ENCODE measurements at places on chromosomes 13 and 19.
A peak's percentile ranks its signal among the peaks of the same experiment; 100 is the strongest.

DNA sequence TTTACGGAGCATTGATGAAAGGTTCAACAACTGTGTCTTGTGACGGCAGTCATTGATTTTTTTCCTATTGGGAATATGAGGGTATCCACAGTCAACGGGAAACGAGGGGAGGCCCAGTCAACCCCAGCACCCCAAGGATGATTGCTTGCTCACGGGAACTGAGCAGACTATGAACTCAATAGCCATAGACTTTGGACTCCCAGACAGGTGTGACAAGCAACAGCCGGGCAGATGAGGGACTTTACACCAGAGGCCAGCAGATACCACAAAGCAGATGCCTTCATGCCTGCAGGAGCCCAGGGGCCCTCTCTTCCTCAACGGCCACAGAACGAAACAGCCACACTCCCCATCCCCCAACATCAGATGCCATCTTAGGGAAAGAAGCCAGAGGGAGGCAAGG, 80.3 kb upstream of the FLT1 start:
- no peak for DNase-seq

GRCh38 chr19:51926784-51927741, at the start of gene ZNF613:
TSS of gene ZNF613 (plus strand) at chr19:51927472. CDS start at chr19:51936221, 8,749 bp downstream.
- peak; percentile 75 for DNase-seq

DNA sequence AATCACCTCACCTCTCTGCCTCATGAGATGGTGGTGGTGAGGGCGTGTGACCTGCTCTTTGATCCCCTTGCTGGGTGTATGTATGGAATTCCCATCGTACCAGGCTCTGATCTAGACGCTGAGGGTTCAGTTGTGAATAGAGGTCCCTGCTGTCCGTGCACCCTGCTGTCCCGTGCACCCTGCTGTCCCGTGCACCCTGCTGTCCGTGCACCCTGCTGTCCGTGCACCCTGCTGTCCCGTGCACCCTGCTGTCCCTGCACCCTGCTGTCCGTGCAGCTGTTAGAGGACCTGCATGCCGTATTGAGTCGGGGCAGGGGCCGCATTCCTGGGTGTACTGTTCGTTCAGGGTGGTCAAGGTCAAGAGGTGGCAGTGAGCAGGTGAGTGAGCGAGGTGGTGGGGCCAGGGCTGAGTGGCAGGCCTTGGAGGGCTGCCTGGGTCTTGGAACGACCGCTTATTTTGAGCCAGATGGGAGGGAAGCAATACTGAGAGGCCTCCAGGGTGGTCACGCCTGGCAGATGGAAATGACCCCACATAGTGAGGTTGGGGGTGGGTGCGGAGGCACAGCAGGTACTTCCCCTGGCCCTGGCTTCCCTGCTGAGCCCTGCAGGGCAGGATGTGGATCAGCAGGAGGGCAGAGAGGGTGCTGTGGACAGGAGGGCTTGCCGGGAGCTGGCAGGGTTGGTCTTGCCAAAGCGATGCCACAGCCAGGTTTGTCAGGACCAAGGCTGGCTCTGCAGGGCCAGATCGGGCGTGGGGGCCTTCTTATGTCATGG, 4.6 kb upstream of the EPN1 start:
- no peak for DNase-seq

DNA sequence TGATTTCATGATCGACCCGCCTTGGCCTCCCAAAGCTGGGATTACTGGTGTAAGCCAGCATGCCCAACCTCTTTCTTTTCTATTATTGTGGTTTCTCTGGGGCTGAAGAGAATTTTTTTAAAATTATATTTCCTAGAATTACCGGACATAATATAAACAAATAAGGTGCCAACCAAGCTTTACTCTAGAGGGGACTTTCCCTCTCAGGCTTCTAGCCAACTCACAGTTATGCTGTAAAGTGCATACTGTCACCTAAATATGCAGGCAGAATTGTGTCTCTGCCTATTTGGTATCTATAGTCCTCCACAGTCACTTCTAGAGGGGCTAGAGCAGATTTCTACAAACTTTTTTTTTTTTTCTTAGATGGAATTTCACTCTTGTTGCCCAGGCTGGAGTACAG, 41.6 kb upstream of the ZNF681 start:
- no peak for DNase-seq

DNA sequence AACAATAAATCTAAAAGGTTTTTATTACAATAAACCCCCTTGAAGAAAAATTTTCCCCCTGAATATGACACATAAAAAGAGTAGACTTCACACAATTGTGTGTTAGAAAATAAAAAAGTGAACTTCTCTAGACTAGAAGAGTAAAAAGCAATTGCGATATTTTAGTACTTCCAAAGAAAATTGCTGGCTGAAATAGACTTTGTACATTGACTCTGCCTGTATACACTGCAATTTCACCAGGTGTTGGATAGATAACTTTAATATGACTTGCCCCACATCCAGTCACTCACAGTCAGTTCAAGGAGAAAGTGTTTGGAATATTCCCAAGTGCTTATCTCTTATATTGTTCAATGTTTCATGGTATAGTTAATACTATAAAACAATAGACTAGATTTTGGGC, 1780.1 kb upstream of the PCDH20 start:
- no peak for DNase-seq

DNA sequence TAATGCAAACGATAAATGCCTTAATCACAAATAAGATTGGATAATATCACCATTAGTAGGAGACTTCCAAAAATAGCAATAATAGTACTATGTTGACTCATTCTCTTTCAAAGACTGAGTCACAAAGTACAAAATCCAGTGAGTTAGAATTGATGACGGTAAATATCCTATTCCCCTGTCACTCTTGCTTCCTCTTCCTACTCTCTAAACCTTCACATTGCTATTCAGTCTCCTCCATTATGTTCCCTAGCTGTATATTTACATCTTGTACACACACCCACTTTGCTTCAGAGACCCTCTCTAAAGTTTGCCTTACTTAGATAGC, 26.3 kb upstream of the INTS6 start:
- no peak for DNase-seq

- DNase-seq, result no peak
These were observed 98.0 kb upstream of the DIAPH3 start for GRCh38 chr13:60261432-60262351.

GRCh38 chr13:66803013-66803807, 426.9 kb downstream of the PCDH9 start:
- no peak for DNase-seq

- no peak for DNase-seq
These were observed 3.5 kb downstream of the USP12 start for GRCh38 chr13:27168086-27168485.

DNA sequence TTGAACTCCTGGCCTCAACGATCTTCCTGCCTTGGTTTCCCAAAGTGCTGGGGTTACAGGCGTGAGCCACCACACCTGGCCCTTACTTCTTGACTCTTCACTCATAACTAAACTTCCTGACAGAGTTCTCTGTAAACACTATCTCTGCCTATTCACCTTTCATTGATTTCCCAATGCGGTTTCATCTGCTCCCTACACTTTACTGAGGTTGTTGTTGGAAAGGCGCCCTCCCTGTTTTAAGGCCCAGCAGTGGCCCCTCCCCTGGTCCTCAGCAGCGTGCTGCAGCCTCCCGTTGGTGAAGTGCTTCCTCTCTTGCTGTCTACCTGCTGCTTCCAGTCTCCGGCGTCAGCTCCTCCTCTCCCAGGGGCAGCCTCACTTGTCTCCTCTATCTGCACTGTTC, 26.7 kb upstream of the CEBPA start:
- no peak for DNase-seq

GRCh38 chr19:38655148-38655824, 7.8 kb downstream of the ACTN4 start:
- no peak for DNase-seq

- no peak for DNase-seq
These were observed 1708.9 kb downstream of the SLITRK5 start for GRCh38 chr13:89380101-89380500.

GRCh38 chr19:51093101-51093500, 10.4 kb upstream of the KLK14 start:
- DNase-seq, result no peak

DNA sequence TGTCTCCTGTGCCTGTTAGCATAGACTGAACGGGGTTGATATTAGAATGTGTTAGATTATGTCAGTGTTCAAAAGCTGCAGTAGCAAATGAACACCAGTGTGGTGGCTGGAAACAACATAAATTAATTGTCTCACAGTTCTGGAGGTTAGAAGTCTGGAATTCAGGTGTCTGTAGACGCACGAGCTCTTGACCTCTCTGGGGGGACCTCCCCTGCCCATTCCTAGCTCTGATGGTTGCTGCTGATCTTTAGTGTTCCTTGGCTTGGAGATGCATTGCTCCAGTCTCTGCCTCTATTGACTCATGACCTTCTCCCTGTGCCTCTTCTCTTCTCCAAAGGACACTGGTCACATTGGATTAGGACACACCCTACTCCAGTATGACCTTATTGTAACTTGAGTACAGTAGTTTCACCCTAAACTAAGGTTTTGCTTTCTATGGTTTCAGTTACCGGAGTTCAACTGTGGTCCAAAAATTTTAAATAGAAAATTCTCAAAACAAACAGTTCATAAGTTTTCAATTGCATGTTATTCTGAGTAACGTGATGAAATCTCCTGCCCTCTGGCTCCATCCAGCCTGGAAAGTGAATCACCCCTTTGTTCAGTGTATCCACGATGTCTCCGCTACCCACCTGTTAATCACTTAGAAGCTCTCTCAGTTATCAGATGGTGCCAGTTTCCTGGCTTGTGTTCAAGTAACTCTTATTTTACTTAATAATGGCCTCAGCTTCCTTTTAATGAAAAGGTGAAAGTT, 273.2 kb downstream of the MYO16 start:
- DNase-seq, result no peak

GRCh38 chr13:97278435-97279411, 56.6 kb downstream of the MBNL2 start:
- no peak for DNase-seq

- no peak for DNase-seq
These were observed 11.6 kb upstream of the RASA3 start for GRCh38 chr13:114143806-114144605.

- no peak for DNase-seq
These were observed 152.7 kb downstream of the KCNRG start for GRCh38 chr13:50167967-50168366.

DNA sequence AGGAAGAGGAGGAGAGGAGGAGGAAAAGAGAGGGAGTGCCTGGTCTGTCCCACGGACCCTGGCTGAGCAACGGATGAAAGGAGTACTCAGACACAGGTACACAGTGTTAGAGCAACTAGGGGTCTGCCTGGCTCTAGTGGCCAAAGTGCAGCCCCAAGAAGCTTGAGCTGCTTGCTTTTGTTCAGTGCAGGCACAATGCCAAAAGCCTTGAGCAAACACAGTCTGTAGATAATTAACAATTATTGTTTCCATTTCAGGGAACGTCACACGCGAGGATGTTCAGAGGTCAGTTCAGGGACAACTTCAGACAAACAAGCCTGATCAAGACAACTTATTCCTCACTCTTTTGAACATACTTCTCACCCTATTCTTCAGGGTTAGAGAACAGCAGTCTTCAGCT, 32.2 kb upstream of the ZNF726 start:
- no peak for DNase-seq

- no peak for DNase-seq
These were observed 7.2 kb upstream of the USF2 start for GRCh38 chr19:35261356-35262100.

All from fibroblast of skin of left biceps (primary cell).